Stimulated activated CD8-positive, alpha-beta memory T cell treated with anti-CD3 and anti-CD28 coated beads, Interleukin-2, amount 100 ng/mL, for 1 hour (primary cell): ENCODE measurements at places on chromosomes 6 and 20.

GRCh38 chr6:150560884-150561219 is 38.8 kb upstream of the PLEKHG1 start:
- no peak for DNase-seq

- DNase-seq, result no peak
These were observed 15.2 kb downstream of the CTCFL start for GRCh38 chr20:57509665-57510237.

DNA sequence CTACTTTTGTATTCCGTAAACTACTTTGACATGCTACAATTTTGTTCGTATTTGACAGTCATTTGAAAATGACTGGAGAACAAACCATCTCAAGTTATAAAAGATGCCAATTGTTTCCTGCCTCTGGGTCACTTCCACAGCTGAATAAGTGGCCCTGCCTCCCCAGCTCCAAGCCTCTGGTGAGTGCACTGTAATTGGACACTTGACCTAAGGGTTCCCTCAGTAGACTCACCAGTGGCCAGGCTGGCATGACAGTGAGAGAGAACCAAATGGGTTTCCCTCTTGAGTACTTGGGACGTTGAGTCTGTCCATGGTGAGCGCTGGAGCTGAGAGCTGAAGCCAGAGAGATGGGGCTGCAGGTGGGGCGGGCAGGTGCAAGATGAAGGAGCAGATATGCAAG is 57.1 kb downstream of the SLC35D3 start:
- DNase-seq, result no peak

DNA sequence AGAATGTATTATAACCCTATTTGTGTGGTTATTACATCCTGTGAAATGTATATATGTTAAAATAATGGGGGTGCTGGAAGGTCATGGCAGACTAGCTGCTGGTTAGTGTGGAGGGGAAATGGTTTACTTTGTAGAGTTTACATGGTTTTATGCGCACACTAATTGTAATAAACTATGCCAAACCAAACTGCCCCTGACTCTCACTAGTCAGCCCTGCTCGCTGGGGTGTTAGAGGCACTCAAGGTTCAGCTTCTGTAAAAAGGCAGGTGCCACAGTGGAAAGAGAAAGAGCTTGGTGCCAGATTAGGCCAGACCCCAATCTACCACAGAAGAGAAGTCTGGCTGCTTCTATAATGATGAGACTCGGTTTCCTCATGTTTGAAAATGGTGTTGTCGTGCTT is 52.7 kb downstream of the GOPC start:
- no peak for DNase-seq

DNA sequence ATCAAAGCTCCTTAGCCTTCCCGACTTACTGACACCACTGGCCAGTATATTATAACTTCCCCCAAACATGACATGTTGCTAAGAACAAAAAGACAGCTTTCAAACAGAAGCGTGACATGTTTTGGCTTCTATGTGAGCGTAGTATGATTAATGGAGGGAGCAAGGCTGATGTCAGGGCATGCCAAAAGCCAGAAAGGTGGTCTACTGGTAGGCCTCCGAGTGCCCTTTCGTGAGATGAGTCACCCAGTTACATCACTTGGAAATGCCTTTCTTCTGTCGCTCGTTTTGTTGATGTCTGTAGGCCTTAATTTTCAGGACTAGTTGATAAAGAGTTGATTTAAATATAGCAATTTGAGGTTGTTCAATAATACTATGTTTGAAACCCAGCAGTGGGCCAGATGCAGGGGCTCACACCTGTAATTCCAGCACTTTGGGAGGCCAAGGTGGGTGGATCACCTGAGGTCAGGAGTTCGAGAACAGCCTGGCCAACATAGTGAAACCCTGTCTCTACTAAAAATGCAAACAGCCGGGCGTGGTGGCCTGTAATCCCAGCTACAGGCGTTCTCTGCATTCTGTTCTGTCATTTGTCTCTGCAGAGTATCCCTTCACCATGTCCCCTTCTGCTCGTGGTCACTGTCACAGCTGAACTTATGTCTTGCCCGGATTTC is 53.3 kb downstream of the CNKSR3 start:
- no peak for DNase-seq

GRCh38 chr6:139282684-139283083 is 9.1 kb downstream of the TXLNB start:
- no peak for DNase-seq

DNA sequence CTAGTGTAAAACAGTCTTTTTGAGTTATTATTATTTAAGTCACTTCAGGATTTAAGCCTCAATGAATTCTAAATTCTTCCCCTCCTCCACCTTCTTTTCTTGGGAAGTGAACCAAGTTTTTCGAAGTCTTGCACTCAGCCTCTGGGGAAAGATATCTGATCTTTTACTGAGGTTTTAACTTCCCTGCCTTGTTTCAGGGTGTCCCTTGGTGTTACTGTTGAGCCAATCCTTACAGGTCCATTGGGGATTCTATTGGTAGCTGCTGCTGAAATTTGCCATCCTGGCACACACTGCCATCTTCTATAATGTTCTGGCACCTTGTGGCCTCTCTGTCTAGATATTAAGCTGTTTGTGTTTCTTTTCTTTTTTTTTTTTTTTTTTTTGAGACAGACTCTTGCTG is 31.7 kb downstream of the BEND6 start:
- no peak for DNase-seq

GRCh38 chr6:17869010-17869752 is 118.3 kb downstream of the KIF13A start:
- DNase-seq, result no peak

- DNase-seq, result no peak
These were observed 1.3 kb downstream of the RGL2 start for GRCh38 chr6:33297406-33297955.

- DNase-seq, result no peak
These were observed 155.1 kb upstream of the SOX4 start for GRCh38 chr6:21438237-21438985.

- no peak for DNase-seq
These were observed 38.8 kb downstream of the CITED2 start for GRCh38 chr6:139335447-139336210.

DNA sequence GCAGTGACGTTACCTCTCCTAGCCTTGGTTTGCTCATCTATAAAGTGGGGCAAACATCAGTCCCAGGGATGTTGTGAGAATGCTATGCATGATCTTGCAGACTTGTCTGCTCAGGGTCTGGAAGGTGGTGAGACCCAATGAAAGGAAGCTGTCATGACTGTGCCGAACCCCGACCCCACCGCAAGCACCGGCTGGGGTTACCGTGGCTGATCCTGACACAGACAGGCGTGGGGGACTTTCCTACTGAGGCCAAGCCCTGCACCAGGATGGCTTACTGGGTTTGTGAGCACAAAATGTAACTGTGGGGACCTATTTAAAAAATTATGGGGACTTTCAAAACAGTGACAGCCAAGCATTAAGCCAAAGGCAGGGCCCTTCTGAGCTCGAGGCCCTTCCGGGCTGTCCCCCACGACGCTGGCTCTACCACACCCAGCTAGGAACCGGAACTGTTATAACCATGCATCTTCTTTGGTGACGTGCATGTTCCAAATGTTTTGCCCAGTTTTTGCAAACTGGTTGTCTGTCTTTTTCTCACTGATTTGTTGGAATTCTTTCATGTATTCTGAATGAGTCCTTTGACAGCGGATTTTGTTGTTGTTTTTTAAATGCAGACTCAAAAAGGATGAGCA is 76.6 kb upstream of the PMEPA1 start:
- DNase-seq, result no peak

DNA sequence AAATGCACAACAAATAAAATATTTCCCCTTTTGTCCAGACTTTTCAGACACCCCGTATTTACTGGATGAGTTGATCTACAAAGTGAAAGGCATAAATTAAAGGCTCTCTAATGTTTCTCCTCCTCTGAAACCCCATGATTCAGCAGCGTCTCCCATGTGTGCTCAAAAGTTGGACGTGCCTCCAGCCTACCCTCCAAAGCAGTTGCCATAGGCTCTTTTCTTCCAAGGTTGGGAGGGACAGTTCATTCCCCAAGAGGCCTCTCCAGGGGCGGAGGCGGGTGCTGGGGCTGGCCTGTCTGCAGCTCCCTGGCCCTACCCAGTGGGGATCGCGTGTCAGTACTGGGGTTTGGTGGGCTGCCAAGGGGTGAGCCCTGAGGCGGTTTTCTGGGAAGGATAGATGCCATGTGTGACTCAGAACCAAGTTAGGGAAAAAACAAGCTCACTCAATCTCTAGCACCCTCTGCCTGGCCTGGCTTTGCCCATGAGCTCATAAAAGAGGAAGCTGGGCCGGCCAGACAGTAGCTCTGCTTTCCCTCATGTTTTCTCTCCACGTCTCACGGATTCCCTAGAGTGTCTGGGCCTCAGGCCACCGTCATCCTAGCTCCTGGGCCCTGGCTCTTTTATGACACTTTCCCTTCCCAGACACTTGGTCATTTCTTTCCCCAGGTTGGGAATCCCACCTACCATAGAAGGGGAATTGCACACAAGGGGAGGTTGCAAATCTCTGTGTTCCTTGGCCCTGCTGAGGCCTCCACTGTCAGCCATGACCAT is 8.0 kb upstream of the IER3 start:
- no peak for DNase-seq

- DNase-seq, result no peak
These were observed 172.9 kb downstream of the MMS22L start for GRCh38 chr6:97110149-97110548.

DNA sequence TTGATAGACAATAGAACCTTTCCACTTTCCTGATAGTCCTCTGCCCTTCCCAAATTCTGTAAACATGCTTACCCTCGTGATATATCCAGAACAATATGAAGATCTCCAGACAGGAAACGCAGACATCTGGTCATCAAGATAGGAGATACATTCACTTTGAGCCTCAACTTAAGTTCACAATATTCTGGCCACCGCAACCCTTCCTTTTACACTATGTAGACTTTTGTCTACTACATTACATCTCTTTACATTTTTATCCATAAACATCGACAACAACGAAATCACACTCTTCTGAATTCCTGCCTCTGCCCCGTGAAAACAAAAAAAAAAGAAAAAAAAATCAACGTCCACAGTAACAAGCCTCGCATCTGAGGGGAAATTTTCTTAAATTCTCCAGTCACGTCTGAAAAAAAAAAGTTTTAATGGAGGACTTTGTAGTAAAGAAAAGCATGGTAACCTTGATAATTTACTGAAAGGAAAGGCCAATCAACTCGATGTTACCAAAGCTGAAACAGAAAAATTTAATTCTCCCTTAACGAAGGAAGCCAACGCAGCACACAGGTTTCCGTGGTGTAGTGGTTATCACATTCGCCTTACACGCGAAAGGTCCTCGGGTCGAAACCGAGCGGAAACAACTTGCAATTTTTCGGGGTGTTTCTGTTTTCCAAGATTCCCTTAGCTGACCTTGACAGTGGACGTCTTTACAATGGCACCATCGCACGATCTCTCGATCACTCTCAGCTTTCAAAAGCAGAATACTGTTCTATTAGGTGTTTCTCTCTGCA is 21.8 kb downstream of the POM121L2 start:
- DNase-seq, result no peak
